ENCODE measurements at places on chromosomes 11 and 22.

DNA sequence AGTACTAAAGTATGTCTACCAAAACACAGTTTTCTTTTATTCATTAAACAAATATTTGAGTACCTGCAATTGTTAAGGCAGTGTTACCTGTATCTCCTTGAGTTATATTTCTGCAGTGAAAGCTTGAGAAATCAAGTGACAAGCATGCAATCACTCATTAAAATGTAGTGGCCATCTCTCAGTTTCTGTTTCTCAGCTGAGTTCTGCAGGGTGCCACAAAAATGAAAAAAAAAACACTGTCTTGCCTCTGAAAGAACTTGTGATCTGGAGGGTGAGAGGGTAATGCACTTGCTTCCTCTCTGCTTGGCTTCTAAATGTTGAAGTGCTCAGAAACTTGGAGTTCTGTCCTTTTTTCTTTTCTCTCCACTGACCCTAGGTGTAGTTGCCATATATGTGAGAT lies 6.8 kb downstream of the QSER1 start:
- DNase-seq, result no peak

- DNase-seq, result no peak
Observed at GRCh38 chr22:40919446-40919845, 31.7 kb upstream of the RBX1 start.

DNA sequence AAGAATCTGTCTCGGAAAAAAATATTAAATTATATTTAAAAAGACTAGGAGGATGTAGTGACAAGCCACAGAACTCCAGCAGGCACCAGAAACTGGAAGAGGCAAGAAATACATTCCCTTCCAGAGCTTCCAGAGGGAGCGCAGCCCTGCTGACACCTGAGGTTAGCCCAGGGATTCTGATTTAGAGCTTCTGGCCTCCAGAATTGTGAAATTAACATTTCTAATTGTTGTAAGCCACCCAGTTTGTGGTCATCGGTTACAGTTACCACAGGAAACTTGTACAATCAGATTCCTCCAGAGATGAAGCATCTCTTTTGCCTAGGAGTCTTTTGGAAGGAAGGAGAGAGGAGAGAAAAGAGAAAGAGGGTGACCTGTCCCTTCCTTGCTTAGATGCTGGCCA lies 6.4 kb upstream of the UBASH3B start:
- no peak for DNase-seq

- no peak for DNase-seq
Observed at GRCh38 chr11:6251990-6252473, 7.6 kb upstream of the CCKBR start.

DNA sequence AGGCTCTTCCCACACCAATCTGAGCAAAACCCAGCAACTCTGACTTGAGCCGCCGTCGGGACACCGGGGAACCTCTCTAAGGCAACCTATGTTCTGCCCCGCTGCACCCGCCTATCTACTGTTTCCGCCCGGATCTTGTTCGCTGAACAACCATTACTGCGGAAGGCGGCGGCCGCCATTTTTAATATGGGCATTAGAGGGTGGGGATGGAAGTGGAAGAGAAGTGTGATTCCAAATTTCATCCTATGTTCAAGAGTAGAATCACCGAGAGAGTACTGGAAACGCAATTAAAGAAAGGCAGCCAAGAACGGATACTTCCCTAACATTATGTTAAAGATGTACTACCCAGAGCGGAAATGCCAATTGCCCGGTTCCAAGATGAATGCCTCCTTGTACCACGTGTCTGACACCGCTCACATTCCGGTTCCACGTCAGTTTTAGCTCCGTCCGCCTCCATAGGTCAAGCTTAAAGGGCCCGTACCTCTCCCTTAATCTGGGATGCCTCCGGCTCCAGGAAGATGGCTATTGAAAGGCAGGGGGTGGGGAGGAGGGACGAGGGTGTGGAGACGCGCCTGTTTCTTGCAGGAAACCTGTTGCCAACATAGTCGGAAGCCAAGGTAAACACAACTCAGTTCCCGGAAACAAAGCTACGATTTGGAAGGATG lies at the start of gene DPAGT1:
Gene DPAGT1 (minus strand): TSS at position 95 of the 665 bp plus-strand sequence. CDS start 198 bp downstream, outside the sequence.
- peak; percentile 77 for DNase-seq

DNA sequence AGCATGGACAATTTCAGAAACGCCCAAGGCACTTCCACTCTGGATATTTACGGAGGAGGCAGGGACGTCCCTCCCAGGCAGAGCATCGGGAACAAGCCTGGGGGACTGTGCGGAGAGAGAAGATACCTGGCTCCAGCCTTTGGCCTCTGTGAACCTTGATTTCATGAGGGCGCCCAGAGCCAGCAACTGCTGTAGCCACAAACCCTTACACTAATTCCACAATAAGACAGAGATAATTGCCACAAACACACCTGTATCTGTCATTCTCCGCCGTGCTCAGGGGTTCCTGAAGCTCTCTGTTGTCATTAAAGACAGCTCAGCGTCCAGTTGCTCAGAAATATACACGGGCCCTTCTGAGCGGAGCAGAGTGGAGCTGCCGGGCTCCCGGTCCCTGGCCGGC lies 1292.1 kb downstream of the TBC1D22A start:
- DNase-seq, result no peak

GRCh38 chr11:34745195-34745594 lies 124.3 kb downstream of the EHF start:
- DNase-seq, result no peak

DNA sequence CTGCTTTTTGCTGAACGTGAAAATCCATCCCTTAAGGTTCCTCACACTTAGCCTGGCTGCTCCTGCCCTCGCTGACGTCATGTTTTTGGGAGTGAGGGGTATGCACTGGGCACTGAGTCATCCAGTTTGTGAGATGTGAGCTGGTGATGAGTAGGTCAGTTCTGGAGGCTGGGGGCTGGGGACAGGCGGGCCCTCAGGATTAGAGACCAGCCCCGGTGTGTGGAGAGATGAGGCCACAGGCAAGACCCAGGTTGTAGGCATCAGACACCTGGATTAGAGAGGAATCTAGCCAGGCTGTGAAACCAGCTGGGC lies 9.2 kb downstream of the KCNC1 start:
- no peak for DNase-seq

DNA sequence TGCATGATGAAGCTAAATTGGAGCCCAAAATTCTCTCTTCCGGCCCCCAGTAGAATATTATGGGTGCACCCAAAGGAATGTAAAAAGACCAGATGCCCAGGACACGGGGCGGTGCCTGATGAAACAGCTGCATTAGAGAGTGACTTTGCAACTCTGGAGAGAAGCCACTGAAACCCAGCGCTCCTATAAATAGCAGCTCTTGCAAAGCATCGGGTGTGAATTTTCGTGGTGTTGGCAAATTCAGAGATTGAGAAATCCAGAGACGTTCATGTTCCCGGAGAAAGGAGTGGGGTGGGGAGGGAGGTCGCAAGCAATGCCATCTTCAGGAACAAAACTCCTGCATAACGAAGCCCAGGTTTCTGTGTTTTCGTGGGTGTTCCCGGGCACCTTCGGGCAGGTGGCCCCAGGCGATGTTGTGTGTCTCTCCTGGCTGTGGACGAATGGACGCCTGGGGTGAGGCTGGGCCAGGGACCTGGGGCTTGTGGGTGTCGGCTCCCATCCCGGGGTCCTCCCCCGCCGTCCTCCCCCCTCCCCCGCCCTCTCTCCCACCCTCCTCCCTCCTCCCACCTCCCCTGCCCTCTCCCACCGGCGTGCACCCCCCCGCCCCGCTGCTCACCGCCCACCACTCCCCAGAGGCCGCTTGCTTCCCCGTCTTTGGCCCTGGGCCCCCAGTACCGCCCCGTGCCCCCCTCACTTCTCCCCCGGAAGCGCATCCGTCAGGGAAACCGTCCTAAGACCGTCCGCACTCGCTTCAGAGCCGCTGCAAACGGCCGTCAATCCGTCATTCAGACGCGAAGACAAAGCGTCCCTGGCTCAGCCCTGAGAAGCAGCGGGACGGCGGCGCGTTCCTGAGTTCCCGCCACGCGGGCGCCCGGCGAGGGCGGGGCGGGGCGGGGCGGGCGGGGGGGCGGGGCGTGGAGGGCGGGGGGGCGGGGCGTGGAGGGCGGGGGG lies 26.7 kb upstream of the TOLLIP start:
- peak; percentile 42 for DNase-seq

DNA sequence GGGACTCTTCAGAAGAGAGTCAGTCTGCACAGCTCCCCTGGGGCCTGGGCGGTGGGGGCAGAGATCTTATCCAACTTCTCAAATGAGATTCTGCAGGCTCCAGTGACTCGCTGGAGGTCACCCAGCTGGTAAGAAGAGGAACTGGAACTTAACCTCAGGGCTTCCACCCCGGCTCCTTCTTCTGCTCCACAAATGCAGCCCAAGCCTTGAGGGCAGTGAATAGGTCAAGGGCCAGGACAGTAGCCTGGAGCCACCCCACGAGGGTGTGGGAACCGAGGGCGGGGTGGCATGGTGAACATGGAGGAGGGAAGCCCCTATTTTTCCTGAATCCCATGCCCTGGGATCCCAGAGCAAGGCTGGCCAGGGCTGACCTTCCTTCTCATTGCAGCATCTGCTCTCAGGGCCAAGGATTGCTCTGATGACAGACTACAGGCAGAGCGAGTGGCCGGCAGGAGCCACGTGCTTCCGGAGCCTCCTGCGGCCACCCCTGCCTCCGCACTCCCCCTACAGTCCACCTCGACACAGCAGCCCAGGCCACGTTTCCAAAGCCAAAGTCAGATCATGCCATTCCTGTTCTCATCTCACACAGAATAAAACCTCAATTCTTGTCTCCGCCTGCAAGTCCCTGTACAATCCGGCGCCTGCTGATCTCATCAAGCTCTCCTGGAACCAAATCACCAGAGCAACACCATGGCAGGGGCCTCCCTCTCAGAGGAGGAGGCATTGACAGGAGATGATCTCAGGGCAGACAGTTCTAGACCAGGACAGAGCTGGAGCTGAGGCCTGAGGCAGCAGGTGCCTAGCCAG lies 21.1 kb upstream of the UPK3A start:
- no peak for DNase-seq

GRCh38 chr11:33697997-33698396 lies 2.6 kb downstream of the C11orf91 start:
- DNase-seq, result no peak

- no peak for DNase-seq
Observed at GRCh38 chr11:10072142-10072541, 221.9 kb downstream of the SBF2 start.

DNA sequence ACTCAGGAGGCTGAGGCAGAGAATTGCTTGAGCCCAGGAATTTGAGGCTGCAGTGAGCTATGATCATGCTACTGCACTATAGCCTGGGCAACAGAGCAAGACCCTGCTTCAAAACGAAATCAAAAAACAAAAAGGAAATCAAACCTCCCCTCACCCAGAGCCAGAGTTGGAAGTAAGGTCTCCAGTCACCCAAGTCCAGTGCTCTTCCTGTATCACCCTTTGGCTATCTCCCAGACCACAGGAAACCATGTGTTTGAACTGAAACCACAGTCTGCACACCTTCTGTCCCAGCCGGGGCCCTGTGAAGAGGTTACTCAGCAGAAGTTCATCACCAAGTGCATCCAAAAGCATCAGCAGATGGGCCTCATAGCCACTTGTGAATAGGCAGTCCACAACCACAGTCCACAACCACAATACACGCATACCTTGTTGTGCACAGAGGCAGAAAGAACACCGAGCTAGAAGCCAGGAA lies 4.6 kb downstream of the MYH9 start:
- no peak for DNase-seq

GRCh38 chr11:134691295-134691873 lies 279.3 kb upstream of the B3GAT1 start:
- no peak for DNase-seq

- no peak for DNase-seq
Observed at GRCh38 chr11:120575461-120575860, 63.9 kb downstream of the GRIK4 start.

GRCh38 chr11:46047520-46047919 lies 73.7 kb downstream of the PHF21A start:
- no peak for DNase-seq

DNA sequence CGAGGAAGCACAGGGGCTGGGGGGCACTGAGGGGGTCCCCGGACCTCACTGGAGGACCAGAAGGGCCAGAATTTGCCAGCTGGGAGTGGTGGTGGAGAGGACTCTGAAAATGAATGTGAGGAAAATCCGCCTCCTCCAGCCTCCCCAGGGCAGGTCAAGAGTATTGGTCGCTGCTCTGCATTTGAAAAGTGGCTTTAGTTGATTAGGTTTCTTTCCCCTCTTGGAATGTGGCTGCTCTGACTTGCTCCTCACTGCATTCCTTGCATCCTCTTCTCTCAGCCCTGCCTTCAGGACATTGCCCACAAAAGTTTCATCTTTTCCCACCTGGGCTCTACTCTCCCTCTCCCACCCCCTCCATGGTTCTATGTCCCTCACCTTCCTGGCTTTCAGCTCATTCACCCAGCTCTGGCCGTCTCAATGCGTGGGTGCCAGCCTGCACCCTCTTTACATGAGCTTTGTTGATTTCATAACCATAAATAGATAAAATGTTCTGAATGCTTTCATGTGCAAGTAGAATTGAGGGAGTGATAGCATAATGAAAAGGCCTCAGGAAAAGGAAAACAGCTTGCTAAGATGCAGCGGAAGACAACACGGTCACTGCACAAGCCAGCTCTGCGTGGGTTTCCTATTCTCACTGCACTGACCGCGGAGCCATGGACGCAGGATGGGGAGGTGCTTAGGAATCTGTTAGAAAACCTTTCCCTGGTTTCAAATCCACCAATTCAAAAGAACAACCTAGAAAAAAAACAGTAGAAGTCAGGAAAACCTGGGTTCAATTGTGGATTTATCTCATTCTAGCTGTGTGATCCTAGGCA lies 6.5 kb upstream of the NPAS4 start:
- DNase-seq, result no peak

- DNase-seq, result no peak
Observed at GRCh38 chr11:78815831-78816230, 241.2 kb upstream of the NARS2 start.

- peak; percentile 29 for DNase-seq
Observed at GRCh38 chr22:24768537-24769374, 5.8 kb downstream of the PIWIL3 start.

DNA sequence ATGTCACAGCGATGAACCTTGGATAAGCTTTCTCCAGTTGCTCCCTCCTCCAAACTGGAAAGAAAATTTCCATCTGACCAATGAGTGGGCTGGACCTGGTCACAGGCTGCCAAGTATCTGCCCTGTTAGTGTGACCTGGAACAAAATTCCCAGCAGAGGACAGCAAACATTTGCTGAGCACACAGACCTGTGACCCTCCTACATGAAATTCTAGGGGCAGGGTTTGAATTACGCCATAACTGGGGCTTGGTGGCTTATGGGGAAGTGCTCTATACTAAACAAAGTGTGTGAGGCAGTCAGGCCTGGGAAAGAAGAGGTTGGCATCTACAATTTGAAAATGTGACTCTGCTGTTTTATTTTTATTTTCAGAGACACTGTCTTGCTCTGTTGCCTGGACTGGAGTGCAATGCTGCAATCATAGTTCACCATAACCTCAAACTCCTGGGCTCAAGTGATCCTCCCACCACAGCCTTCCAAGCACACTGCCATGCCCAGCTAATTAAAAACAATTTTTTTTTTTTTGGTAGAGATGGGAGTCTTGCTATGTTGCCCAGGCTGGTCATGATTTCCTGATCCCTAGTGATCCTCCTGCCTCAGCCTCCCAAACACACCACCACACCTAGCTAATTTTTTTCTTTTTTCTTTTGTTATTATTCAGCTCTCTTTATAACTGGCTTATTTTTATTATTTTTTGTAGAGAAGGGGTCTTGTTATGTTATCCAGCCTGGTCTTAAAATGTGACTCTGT lies 13.6 kb upstream of the XBP1 start:
- no peak for DNase-seq

GRCh38 chr22:48959496-48959895 lies 868.2 kb downstream of the BRD1 start:
- DNase-seq, result no peak

Measured in activated T-cell treated with anti-CD3 and anti-CD28 coated beads for 48 hours (primary cell).